ENCODE measurements at places on chromosomes 5 and 9.

DNA sequence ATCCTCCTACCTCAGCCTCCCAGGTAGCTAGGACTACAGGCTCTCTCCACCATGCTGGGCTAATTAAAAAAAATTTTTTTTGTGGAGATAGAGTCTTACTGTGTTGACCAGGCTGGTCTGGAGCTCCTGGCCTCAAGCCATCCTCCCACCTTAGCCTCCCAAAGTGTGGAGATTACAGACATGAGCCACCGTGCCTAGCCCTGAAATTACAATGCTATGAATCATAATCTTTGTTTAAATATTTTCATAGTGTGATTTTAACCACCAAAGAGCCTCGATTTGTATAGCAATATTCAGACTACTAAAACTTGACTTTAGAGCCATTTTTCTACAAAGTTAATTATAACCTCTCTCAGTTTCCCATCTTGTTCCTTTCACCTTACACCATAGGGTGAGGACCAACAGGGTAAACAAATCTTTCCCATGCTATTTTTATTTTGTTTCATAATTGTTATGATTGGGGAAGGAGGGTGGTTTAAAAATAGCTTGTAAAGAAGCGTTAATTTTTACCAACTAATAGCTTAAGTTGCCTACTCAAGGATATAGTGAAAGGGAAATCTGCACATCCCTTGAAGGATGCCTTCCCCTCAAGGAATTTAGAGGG lies 32.7 kb downstream of the UBE2D2 start:
- DNase-seq, result no peak

DNA sequence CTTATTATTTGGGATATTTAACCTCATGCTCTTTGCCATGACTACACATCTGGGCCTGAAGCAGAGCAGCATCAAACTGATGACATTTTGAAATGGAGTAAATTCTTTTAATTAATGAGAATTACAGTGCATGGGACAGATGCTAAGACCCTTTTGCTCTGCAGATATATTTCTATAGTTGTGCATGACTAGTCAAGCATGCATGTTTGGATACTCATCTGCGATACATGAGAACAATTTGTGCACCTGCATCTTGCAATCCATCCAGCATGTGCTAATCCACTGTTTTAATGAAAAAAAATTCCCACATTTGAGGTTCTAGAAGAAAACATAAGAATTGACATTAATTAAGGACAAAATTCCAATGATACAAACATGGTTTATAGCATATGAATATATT lies 1047.6 kb upstream of the ACO1 start:
- no peak for DNase-seq

DNA sequence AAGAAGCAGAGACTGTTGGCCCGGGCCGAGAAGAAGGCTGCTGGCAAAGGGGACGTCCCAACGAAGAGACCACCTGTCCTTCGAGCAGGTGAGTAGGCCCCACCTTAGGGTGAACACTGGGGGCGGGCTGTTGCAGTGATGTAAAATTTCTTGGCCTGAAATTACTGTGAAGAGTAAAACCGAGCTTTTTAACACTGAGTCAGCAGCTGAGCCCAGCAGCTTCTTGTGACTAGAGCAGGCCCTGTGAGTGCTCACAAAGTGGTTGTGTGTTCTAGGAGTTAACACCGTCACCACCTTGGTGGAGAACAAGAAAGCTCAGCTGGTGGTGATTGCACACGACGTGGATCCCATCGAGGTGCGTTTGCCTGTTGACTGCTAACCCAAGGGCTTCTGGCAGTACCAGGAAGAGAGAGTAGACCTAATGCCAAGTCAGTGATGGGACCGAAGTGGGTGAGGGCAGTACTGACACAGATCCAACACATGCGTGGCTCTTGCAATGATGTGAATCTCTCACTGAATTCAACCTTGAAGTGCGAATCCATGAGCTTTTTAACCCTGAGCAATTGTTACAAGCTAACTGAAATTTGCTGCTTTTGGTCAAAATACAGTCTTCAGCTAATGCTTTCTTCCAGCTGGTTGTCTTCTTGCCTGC lies 2.1 kb downstream of the RPL7A start:
- DNase-seq, result no peak

- no peak for DNase-seq
Observed at GRCh38 chr9:89386797-89387196, 68.5 kb downstream of the SECISBP2 start.

DNA sequence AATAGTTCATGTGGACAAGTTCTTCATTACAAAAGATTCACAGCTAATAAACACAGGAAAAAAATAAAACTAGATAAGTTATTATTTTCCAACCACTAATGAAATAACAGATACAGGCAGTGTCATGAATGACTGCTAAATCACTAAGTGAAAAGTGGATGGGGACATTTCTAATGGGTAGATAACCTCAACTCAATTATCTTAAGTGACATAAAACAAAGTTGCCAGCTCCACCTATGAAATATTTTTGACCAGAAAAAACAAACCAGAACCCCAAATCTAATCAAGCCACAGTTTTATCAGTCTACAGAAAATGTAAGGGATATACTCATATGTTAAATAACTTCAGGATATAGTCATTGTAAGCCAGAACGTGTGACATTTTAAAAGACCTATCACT lies 74.4 kb downstream of the AGTPBP1 start:
- no peak for DNase-seq

DNA sequence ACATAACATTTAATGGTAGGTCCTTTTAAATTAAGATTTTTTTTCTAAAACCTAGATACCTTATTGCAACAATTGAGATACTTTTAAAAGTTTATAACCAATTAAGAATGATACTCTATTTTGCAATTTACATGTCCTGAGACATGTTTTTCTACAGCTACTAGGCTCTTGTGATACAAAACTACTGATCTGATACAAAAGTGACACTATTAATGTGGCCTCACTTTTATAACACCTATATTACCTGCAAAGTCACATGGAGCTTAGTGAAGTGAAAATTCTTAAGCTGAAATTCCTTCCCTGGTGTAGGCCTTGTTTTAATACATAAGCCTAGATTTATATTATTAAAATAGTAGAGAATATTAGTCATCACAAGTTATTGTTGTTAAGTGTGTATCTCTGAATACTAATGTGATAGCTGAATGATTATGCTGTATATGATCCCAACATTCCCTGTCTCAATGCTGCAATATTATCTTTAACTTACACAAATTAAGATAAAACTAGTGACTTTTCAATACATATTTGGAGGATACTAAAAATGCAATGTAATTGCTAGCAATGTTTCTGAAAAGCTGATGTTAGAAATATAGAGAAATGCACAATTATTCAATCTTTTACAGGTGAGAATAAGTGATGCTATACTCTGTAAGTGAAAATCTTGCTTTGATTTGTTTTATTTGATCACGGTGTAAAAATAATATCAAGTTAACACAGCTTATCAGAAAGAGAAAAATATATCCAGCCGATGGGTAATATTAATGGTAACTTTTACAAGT lies 2.6 kb downstream of the NFIB start:
- DNase-seq, result no peak

DNA sequence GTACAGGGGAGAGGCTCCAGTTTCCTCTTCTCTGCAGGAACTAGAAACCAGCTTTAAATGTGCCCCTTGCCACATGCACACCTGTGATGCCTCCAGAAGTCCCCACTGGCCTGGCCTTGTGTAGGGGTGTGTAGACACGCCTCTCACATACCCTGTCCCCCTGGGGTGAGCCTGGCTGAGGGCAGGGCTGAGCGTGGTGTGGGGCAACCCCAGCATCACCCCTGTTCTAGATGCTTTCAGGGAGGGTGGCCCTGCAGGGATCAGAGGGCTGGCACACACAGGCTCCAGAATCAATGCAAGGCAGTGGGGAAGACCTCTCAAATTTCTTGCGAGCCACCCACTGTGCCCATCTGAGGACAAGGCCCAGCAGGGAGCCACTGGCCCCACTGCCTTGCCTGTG lies 54.7 kb downstream of the NXNL2 start:
- DNase-seq, result no peak

- no peak for DNase-seq
Observed at GRCh38 chr5:19886123-19886917, 101.7 kb downstream of the CDH18 start.

- DNase-seq, result no peak
Observed at GRCh38 chr5:132012371-132013005, 1.0 kb upstream of the ACSL6 start.

DNA sequence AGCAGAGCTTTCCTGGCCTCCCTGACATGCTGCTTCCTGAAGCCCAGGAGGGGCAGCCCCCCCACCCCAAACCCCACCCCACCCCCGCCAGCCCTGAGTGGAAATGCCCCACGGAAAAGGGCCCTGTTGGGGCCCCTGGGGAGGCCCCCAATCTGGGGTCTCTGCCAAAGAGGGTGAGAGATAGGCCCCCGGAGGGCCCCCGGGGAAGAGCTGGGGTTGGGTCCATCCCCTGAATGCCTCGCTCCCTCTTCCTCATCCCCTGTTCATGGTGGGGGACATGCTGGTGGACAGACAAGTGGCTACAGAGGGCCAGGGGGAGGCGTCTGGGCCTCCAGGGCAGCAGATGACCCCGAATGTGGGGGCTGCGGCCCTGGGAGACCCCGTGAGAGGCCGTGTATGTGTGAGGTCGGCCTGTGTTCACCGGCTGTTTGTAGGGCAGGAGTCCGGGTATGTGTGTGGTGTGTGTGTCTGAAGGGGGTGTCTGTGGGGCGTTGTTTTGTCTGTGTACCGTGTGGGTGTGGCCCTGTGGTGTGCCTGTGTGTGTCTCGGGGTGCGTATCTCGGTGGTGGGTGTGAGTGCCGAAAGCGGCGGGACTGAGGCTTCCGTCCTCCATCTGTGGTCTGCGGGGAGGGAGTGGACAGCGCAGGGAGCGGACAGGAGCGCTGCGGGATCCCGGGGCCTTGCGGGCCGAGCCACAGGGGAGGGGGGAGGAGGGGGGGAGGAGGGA lies 11.3 kb downstream of the C9orf50 start:
- peak; percentile 59 for DNase-seq

DNA sequence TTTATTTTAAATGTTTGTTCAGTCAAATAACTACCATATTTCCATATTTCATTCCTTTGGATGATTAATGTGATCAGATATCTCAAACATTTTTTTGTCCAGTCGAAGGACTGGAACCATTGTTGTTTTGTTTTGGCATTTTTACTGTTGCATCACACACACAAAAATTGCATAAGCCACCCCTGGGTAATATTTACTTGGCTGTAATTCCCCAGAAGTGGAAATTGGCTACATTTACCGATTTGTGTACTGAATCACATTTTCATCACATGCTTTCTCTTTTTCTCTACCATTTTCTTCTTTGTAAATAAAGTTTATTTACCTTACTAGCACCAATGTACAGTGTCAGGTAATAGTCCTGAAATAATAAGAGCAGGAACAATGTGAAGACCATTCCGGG lies 1729.7 kb upstream of the WWC1 start:
- no peak for DNase-seq

GRCh38 chr9:87543251-87543650 lies 45.6 kb downstream of the DAPK1 start:
- no peak for DNase-seq

DNA sequence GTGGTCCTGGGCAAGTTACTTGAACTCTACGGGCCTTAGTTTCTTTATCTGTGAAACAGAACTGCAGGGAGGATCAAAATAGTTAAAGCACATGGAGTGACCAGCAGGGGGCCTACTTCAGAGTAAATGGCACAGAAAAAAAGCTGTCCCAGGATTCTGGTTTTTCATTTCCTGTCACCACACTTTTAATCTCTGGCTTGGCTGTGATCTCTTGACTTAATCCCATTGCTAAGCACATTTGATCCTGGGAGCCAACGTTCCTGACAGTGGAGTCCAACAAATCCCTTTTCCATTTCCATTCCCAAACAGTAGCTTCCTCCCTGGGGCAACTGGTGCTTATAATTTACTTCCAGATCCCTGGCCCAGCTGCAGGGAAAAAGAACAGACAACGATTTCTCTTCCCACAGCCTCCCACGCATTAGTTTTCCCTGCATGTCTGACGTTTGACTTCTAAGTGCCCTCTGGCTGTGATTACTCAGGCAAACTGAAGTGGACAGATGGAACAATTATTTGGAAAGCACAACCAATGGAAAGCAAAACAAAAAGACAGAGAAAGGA lies 136.5 kb upstream of the STK32A start:
- no peak for DNase-seq

DNA sequence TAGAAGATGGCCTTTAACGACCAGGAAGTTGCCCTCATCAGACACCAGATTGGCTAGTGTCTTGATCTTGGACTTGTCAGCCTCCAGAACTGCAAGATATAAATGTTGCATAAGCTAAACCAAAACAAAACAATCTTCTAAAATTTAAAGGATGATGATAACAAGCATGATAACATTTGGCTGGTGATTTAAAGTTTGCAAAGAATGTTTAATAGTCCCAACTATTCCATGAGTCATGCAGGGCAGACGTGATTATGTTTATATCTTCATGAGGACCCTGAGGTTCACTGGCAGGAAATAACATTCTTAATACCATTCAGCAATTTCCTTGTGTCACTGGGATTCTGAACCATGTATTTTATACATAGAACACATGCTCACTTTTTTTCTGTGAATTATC lies 319.8 kb downstream of the HCN1 start:
- DNase-seq, result no peak

DNA sequence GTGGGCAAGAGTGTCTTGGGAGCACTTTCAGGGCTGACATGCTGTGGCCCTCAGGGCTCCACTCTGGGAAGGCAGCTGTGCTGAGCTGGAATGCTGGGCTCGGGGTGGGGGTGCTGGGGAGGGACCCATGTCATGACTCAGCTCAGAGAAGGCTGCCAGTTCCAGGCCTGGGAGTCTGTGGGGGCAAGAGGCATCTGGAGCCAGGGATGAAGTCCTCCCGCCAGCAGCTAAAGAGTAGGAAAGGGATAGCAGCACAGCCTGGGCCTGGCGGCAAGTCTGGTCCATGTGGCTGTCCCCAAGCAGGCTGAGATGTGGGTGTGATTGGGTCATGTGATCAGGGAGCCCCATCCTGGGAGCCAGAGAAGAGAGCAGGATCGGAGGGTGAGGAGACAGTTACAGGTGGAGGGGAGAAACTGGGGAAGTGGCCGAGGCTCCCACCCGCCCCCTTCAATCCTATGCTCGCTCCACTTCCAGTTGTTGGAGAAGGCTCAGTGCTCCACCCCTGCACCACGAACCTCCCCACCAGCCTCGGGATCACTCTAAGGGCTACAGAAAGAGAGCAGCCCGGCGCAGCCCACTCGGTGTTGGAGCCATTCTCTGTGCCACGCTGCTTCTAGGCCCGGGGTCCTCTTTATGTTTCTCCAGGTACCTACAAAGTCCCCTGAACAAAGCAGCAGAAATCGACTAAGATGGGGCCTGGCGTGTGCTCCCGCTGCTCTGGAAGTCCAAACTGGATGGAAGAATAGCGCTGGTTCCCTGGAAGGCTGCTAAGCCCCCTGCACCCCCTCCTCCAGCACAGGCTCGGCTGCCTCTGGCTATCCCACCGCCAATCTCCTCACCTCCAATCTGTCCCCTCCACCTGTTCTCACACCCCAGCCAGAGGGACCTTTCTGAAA lies 12.0 kb downstream of the PDGFRB start:
- DNase-seq, result no peak

Measured in CD4-positive, alpha-beta T cell (primary cell).